ENCODE measurements at places on chromosomes 13 and 19.

DNA sequence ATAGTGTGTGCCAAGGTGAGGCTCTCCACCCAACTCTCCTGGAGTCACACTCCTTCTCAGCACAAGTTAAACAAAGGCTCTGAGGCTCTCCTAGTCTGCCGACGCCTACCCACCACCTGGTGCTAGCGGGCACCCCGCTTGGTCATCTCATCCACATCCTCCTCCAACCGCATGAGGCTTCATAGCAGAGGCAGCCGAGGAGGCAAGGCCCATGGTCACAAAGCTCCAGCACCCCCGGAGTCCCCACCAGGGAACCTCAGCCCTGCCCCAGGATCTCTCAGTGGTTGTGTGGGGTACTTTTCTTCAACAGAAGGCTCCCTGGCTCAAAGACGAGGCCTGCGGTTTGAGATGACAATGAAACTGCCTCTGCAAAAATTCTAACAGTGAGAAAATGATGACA lies 43.0 kb downstream of the STK24 start:
- DNase-seq = no peak

- no peak for DNase-seq
Measured at GRCh38 chr13:61927648-61928047, 512.0 kb upstream of the PCDH20 start.

- DNase-seq = peak; percentile 91
Measured at GRCh38 chr19:4123615-4124568, at the start of gene MAP2K2. Gene MAP2K2 (minus strand): TSS chr19:4124122. CDS start chr19:4123875, 247 bp downstream.

- DNase-seq = no peak
Measured at GRCh38 chr13:99948907-99949678, 22.5 kb downstream of the ZIC5 start.

DNA sequence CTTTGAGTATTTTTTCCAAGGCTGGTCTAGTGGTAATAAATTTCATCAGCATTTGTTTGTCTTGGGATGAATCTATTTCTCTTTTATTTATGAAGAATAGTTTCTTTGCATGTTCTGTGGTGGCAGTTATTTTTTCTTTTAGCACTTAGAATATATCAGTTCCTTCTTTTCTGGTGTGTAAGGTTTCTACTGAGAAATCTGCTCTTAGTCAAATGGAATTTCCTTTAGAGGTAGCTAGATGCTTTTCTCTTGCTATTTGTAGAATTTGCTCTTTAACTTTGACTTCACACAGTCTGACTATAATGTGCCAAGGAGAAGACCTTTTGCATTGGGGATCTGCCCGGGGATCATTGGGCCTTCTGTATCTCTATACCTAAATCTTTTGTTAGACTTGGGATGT lies 4.1 kb upstream of the SIGLEC6 start:
- no peak for DNase-seq

DNA sequence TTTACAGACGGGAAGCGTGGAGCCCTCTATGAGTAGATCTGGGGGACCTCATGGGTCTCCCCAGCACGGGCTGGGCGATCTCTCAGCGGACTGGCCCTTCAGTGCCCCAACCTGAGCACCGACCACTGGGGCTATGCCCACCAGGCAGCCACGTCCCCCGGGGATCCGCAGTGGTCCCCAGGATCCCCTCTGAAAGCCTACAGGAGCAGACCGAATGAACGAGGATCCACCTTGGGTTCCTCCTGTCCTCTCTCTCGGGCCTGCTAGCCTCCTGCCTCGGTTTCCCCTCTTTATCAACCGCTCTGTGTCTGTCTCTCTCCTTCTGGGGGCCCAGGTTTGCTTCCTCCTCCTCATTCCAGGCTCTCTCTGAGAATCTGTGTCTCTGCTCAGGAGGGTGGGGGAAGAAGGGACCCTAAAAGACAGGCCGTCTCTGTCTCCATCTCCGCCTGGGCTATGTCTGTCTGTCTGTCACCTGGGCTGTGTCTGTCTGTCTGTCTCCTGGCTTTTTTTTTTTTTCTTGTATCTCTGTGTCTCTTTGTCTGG lies 2.0 kb upstream of the MEIS3 start:
- no peak for DNase-seq

- DNase-seq = peak; percentile 26
Measured at GRCh38 chr19:1650650-1651567, 1.5 kb downstream of the TCF3 start.

Measured in EL (cell line).